ENCODE measurements at places on chromosomes 5 and 9. TPM values are rescaled to one million over a fixed set of nuclear protein-coding genes. Genes with fewer than 3 reads are reported as not detected.

Gene ZNF366
- total RNA-seq, result 8.7 TPM

Gene PCDHB13
- total RNA-seq, result 2.6 TPM

Gene PLPPR1
- total RNA-seq, result not detected

Gene RPP25L
- 38.3 TPM for total RNA-seq

Gene PTGR1
- 44.9 TPM for total RNA-seq

Gene PCDHGC4
- total RNA-seq, result 2.4 TPM

Gene LIFR
- total RNA-seq, result 56.1 TPM

- no peak for DNase-seq
Observed at GRCh38 chr5:84017523-84018172, 297.0 kb upstream of the HAPLN1 start.

- no peak for DNase-seq
Observed at GRCh38 chr9:114150608-114151007, 4.7 kb upstream of the COL27A1 start.

GRCh38 chr5:35752012-35752411 is 104.7 kb upstream of the IL7R start:
- no peak for DNase-seq

DNA sequence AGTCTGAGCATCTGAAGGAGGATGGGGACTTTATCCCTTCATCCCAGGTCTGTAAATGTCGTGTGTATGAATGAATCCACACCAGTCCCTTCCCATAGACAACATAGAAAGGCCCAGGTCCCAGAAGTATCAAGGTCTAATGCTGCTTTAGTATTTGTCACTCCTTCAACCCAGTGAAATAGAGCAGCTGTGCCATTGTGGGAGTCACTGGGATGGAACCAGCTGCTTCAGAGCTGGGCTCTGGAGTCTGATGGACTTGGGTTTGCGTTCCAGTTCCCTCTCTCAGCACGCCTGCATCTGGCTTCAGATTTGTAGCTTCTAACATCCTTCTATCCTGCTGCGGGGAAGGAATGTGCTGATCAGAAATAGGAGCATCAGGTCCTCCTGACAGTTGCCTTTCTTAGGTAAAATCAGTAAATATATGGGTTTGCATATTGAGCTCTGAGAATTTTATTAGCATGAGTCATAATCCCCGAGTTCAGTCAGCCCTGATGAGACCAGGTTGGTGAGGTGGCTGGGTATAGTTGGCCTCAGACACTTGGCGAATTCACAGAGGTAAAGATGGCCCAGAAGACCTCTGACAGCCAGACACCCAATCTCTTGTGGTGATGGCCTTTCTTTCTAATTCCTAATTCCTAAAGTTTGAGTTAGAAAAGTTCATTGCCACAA is 10.1 kb downstream of the ACO1 start:
- no peak for DNase-seq

- DNase-seq, result no peak
Observed at GRCh38 chr5:23740029-23740428, 232.6 kb downstream of the PRDM9 start.

GRCh38 chr5:21680196-21680595 is 1172.9 kb downstream of the CDH12 start:
- DNase-seq, result no peak

GRCh38 chr9:91817106-91817492 is 132.9 kb downstream of the ROR2 start:
- no peak for DNase-seq

- DNase-seq, result no peak
Observed at GRCh38 chr9:73979894-73980264, 517.3 kb upstream of the RORB start.

DNA sequence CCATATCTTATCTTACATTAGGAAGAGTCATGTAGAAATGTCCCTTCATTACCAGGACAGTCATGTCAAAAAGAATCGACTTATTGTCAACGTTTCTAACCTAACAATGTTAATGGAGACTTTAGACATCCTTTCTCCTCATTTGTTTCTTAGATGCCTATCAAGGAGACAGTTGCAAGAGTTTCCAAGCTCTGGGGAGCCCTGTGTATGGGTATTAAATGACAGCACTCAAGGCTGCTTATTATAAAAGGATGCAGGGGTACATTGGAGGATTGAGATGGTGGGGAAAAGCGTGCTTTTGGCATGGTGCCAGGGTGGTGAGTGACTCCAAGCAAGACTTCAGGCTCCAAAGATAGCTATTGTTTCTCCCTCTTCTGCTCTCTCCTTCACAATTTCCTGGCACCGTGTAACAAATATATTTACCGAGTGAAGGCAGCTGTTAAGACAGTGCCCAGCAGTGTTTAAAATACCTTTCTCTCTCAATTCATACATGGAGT is 461.3 kb upstream of the CLINT1 start:
- no peak for DNase-seq

DNA sequence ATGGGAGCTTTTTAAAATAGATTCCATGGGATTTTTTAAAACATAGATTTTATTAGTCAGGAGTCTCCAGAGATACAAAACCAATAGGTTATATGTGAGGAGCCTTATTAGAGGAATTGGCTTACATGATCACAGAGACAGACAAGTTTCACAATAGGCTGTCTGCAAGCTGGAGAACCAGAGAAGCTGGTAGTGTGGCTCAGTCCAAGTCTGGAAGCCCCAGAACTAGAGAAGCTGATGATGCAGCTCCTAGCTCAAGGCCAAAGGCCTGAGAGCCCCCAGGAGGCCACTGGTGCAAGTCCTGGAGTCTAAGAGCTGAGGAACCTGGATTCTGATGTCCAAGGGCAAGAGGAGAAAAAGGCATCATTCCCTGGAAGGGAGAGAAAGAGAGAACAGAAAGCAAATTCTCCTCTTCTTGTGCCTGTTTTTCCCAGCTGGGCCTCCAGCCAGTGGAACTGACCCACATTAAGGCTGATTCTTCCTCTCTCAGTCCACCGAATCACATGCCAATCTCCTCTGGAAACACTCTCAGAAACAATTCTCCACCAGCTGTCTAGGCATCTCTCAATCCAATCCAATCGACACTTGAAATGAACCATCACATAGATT is 59.3 kb downstream of the AHRR start:
- DNase-seq, result peak; percentile 14

- DNase-seq, result no peak
Observed at GRCh38 chr5:10556893-10557746, 6.8 kb upstream of the ANKRD33B start.

DNA sequence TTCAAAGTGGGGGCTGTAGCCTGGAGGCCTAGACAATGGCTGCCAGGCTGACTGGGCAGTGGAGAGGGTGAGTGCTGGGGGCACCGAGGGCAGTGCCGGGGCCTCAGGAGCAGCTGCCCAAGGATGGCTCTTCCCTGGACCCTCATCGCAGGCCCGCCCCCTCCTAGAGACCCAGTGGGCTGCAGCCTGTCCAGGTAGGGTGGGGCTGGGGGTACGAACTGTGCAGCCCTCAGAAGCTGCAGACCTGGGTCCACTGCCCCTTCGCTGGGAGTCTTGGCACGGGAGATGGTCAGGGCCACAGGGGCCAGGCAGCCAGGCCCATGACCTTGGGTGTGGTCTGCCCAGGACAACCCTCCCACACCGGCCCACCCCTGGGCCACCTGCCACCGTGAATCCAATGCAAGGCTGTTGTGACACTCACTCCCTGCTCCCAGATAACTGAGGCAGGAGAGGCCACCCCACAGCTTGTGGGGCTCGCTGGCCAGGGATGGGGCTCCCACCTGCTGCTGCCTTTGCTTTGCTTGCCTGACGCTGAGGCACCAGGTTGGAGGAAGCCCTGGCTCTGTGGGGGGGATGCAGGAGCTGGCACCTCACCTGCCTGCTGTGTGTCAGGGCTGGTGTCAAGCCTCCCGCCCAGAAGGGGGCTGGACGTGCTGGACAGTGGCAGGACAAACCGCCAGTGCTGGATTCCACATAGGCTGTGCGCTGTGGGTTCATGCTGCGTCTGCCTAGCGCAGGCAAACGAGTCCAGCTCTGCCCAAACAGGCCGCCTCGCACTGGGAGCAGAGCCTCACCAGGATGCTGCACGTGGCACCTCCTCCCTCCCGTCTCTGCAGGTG is 23.1 kb upstream of the SLC9A3 start:
- peak; percentile 49 for DNase-seq

DNA sequence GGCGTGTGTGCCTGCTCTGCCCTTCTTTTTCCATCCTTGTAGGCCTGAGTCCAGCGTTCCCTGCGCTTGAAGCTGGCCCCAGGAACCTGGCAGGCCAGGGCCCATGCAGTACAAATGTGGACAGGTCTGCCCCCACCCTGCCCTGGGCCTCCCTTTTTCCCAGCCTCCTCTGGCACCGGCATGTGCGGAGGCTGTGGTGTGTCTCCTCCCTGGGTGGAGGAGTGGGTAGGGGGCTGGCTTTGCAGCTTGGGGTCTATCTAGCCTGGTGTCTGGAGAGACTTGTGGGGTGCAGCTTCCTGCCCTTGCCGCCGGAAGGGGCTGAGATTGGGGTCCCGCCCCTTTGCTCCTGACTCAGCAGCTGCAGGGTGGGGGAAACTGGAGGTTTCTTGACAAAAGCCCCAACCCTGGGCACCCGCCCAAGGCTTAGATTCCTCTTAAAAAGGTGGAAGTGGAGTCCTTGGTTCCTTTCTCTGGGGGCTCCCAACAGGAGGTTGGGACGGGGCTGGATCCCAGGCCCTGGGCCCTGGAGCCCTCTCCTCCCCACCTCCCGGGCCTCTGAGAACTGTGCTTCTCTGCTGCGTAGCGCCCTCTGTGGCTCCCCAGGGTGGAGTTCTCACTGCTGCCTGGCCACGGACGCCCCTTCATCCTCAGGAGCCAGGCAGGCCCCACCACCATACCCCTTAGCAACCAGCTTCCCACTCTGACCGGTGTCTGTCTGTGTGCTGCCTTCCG is 18.0 kb downstream of the RXRA start:
- peak; percentile 93 for DNase-seq
